WTC11 (cell line): ENCODE measurements at places on chromosomes 5 and 9.

DNA sequence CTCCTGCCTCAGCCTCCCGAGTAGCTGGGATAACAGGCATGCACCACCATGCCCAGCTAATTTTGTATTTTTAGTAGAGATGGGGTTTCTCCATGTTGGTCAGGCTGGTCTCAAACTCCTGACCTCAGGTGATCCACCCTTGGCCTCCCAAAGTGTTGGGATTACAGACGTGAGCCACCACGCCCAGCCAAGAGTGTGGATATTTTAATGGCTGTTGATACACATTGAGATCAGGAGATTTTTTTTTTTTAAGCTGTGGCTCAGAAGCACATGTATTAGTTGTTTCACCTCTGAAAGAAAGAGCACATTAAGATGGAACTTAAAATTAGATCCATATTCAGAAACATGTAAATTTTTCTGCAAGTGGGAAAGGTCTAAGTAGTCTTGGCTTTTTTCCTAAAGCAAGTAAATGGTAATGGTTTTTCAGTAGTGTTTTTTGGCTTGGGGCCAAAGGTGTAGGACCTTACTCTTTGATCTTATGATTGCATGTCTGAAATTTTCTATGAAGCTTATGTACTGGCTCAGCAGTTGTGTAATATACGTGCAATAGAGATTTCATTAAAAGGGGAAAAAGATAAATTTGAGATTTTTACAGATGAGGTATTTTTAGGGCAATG is 9.9 kb downstream of the RBM27 start:
- DNase-seq, result no peak

GRCh38 chr5:78605611-78606010 is 43.0 kb downstream of the LHFPL2 start:
- DNase-seq, result no peak

- DNase-seq, result no peak
These were observed 34.4 kb downstream of the ERGIC1 start for GRCh38 chr5:172868436-172868923.

GRCh38 chr9:70000469-70000868 is 43.2 kb upstream of the MAMDC2 start:
- DNase-seq, result no peak

DNA sequence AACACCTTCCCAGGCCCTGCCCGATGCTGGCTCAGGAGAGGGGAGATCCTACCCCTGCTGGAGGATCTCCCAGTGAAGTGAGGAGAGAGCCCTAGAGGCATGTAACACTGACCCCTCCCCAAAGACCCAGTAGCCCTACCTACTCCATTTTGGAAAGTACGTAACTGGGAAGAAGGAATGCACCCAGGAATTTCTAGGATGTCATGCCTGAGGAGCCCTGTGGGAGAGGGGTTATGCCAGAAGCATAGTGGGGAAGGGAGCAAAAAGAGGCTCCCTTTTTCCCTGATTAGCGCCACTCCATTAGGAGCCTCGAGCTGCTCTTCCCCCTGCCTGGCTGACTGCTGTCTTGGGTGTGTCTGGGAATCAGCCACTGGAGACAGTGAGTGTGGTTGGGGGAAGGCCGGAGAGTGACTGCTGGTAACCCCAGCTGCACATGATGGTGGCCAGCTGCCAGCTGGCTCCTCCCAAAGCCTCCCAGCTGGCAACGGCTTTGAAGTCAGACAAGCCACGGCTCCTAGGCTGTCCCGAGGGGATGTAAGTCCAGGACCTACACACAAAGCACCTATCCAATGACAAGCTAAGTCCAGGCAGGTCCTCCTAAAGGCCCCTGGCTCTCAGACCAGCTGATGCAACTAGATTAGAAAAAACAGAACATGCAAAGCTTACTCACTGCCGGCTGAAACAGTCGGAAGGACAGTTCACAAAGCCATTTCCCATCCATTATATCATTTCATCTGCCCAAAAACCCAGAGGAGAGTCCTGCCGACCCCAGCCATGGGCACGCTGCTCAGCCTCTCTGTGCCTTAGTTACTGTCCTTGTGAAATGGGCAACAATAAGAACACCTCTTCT is 136.5 kb upstream of the ABCA1 start:
- DNase-seq, result peak; percentile 18

GRCh38 chr9:11257992-11258391 is 645.2 kb upstream of the PTPRD start:
- no peak for DNase-seq

- peak; percentile 25 for DNase-seq
These were observed 436.5 kb upstream of the SLC30A5 start for GRCh38 chr5:68657055-68657961.

GRCh38 chr5:83937837-83938236 is 217.2 kb upstream of the HAPLN1 start:
- DNase-seq, result no peak

DNA sequence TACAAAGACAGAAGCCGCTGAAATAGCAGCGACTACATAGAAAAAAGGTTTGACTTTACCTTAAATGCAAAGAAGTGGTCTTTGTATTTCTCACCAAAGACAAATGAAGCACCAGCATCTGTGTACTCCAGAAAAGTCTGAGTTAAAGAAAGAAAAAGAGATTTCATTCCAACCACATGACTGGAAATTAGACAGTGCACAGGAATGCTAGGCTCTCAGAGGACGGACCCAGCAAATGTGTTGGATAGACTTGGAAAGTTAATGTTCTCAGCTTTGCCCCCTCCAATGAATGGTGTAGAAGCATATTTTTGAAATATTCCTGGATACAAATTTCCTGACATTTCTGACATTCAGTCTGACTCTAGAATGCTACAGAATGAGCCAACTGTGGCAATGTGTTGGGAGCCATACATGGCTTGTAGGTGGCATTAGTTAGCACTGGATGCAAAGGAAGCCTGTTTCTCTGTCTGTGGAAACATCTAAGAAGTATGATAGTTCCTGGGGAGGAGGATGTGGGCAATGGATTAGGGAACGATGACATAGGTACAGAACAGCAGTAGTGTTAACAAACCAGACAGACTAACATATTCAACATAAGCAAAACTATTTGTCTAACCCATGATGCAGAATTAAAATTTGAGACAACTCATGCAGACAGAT is 43.3 kb downstream of the SLC28A3 start:
- DNase-seq, result no peak

DNA sequence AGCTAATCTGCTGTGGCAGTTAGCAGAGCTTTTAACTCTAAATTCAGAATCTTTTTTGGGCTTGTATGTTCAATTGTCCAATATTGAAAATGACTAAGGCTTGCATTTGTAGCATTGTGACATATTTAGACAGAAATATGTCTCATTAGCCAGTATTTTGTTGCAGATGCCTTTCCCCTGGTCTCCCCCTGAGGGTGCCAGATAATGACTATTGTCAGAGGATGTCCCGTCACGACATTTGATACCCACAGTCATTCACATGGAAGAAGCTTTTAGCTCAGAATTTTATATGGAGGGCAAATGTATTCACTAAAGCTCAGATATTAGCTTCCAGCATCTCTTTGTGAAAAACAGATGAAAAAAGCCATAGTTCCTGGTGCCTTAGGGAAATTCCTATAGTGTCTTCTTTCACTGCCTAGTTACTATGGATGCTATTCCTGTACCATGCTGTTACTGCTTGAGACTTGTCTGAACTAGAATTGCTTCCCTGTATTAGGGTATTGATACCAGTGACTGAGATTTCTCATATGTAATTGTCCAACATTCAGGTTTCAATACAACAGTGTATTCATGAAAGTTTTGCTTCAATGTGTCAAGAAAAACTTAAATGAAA is 96.2 kb downstream of the CCDC192 start:
- DNase-seq, result no peak

GRCh38 chr5:38208782-38209378 is 49.5 kb upstream of the EGFLAM start:
- peak; percentile 31 for DNase-seq

- DNase-seq, result no peak
These were observed 26.4 kb downstream of the ZNF366 start for GRCh38 chr5:72480841-72481240.

DNA sequence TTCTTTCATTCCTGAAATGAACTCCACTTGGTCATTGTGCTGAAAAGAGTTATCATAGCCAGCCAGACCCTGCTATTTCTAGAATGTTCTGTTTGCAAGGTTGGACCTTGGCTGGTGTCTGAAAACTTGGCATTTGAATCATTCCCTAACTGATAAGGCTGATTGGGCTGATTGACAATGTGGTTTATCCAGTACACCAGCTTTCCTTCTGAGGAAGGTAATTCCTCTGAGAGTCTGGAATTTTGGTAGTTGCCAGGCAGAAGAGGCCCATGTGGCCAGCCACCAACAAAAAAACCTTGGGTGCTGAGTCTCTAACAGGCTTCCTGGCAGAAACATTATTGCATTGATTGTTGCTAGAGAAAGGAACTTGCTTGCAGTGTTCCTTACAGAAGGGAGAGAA is 15.3 kb downstream of the SEC61B start:
- no peak for DNase-seq

DNA sequence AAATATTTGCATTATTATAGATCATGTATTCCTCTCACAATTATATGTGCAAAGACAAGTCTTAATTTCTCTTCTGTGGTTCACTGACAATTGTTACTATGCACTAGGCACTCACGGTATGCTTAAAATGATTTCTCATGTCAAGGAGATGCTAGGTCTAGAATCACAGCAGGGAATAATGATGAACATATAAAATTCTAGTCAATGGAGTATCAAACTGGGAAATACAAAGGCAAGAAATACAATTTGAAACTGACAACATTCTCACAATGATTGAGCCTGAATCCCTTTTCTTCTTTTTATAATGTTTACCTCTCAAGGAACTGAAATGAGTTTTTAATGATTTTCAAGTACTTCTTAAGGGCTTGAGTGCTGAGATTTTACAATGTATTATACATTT is 302.3 kb upstream of the GRAMD2B start:
- DNase-seq, result no peak

DNA sequence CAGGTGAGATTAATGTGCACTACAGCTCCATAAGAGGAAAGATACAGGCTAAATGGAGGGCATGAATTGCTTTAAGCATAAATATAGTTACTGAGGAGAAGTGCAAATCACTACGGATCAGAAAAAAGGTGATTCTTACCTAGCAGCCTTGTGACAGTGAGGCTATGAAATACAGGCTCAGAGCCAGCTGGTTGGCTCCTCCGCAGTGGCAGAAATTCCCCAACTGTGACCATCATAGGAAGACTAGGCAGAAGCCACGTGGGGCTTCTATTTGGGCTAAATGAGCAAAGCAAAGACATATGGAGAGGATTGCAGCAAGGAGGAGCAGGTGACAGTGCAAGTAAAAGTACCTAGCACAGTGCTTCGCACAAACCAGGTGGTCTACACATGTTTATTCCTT is 40.5 kb downstream of the CDO1 start:
- DNase-seq, result no peak

- no peak for DNase-seq
These were observed 116.1 kb upstream of the IRX4 start for GRCh38 chr5:1998716-1999317.

DNA sequence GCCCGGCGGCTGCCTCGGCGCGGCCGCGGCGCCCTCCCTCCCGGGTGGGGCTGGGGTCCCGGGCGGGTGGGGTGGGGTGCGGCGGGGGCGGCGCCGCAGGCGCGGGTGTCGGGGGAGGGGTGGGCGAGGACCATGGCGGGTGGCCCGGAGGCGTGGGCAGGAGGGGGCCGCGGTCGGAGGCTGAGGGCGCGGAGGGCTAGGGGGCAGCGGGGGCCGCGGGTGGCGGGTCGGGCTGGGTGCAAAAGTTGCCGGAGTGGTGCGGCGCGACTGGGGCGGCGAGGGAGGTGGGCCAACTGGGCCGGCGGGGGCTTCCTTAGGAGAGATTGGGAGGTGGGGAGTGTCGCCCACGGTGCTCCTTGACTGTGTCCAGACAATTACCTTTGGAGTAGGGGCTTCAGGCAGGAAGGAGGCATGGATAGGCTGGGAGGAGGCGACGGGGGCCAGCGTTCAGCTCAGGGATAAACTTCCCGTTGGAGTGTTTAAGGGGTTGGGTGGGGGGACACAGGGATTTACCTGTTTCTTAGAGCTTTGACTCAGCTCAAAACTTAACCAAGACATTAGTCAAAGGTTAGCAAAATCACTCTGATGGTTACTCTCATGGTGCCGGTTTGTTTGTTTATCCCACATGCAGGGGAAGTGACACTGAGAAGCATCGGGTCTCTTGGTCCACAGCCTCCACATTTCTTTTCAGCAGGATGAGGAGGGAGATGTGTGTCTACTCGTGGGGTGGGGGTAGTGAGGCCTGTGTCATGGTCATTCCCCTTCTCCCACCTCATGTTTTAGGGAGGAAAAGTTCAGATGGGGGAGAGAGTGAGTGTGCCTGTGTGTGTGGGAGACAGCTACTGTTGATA is 859 bp downstream of the CSNK1G3 start:
- peak; percentile 35 for DNase-seq

DNA sequence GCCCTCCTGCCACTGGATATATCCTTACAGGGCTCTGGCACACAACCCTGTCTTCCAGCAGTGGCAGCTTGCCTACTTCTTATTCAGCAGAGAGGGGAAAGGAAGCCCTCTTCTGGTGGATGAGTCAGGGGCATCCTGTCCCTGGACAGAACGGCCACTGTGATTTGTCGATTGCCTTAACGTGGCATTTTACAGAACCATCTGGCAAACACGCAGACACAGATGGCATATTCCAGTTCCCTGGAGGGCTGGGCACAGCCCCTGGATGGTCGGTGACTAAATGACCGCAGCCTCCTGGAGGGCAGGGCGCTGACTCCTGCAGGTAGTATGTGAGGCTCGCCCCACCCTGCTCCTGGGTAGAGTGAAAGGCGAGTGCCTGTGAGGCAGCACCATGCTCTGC is 62.1 kb downstream of the DCP2 start:
- DNase-seq, result no peak

DNA sequence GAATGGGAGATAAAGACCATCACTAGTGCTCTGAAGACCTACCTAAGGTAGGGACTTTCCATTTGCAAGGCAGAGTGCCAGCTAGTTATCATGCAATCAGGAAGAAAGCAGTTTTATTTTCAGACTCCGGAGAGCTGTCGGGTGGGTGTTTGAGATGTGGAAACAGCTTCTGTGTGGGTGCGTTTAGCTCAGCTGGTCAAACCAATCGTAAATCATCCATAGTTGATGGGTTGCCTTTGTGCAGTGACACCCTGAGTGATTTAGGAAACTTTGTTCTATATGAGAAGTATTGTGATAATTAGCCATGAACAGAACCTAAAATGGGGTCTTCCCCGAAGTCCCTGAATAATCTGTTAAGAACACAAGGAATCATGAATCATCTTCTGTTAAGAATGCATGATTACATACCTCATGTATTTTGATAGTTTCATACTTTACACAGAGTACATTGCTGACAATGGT is 284.3 kb downstream of the ARHGAP26 start:
- DNase-seq, result no peak

DNA sequence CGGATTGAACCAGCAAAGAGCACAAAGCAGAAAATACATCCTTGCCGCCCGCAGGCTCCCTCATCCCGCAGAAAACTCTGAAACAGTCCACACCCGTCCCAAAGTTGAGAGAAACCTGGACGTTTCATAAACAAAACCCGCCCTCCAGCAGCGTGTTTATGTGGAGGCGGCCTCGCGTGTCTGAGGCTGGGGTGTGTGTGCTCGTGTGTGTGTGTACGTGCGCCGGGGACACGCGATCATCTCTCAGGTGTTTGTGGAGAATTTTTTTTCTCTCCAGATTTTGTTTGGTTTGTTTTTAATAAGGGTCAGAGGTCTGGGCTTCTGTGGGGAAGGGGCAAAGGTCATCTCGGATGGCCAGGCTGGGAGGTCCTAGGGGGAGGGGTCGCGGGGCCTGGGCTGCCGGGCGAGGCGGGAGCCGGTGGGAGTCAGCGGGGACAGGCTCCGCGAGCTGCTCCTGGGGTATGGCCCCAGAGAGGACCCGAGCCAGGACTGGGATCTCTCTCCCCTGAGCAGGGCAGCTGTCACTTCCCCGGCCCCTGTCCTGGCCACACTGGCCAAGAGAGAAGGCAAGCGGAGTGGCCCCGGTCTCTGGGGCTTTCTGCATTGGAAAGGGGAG is 206.4 kb downstream of the C9orf50 start:
- DNase-seq, result no peak

- DNase-seq, result no peak
These were observed 6.8 kb downstream of the NNT start for GRCh38 chr5:43609752-43610151.
